Glomerular endothelial cell (primary cell): ENCODE measurements at places on chromosomes 3 and 15.

GRCh38 chr15:65867244-65867643 lies 2.0 kb upstream of the RAB11A start:
- no peak for DNase-seq

GRCh38 chr15:89395996-89396395 lies 61.4 kb upstream of the POLG start:
- DNase-seq = no peak

GRCh38 chr15:48548455-48548854 lies 97.1 kb downstream of the FBN1 start:
- DNase-seq = no peak

- no peak for DNase-seq
Measured at GRCh38 chr3:4060064-4060463, 243.1 kb upstream of the SETMAR start.

- DNase-seq = no peak
Measured at GRCh38 chr3:132016061-132017041, 18.5 kb downstream of the CPNE4 start.

DNA sequence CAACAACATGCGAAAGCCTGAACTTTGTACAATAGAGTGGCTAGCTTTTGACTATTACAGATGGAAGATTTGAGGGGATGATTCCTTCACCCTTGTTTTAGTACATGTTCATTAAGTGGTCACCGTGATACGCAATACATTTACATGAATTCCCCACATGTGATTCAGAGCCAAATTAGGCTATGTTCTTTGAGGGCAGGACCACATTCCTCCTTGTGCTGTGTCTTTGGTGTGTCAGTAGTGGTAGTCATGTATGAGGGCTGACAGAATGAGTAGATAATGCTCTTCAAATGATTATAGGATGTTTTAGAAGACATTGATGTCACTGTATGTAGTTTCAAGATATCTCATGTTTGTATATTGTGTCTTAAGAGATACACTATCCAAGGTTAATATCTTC lies 12.1 kb downstream of the PTPRG start:
- no peak for DNase-seq

GRCh38 chr3:71710906-71711494 lies 14.2 kb downstream of the EIF4E3 start:
- no peak for DNase-seq

DNA sequence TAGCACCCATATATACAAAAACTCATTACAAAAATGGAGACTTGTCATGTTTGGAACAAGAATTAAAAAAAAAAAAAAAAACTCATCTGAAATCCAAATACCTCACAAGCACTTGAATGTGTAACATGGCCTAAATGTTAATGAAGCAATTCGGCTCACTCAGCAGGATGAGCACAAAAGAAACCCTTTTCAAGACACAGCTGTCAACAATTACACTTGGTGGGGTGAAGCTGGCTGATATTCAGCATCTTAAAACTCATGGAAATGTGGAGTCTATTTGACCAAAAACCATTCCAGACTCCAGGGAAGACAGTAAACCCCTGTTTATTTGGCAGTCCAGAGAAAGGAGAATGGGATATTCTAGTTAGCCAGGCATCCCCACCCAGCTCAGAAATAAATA lies 205.4 kb upstream of the TSC22D2 start:
- no peak for DNase-seq

DNA sequence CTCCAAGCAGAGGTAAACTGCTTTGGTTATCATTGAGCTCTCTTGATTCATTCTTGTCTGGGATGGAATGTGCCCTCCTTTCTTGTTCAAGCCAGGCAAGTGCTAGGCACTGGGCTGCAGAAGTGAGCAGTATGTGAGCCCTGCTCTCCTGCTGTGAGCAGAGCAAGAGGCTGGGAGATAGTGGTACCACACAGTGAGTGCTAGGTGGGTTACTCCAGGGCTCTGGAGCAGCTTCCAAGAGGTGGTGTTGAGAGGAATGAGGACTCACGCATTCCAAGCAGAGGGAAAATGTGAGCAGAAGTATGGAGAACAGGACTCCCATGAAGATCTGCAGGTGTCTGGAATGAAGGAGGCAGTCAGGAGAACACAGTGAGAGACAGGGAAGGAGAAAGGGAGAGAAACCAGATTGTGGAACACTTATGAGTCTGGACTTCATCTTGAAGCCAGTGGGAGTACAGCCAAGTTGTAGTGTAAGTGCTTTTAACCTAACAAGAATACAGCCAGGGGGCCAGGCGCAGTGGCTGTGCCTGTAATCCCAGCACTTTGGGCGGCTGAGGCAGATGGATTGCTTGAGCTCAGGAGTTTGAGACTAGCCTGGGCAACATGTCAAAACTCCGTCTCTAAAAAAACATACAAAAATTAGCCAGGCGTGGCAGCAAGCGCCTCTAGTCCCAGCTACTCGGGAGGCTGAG lies 199.9 kb upstream of the CTDSPL start:
- DNase-seq = no peak

DNA sequence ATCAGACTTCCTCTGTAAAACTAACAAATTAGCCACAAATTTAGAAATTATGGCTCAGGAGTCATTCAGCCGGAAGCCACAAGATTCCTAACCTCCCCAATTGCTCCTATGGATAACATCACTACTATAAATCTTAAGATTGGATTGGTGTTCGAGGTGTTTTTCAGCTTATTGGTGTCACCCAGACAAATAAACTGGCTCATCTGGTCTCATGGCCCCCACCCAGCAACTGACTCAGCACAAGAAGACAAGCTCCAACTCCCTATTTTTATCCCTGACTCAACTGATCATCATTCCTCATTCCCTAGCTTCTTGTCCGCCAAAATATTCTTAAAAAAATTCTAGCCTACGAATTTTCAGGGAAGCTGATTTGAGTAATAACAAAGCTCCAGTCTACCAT lies 135.1 kb upstream of the STRIT1 start:
- no peak for DNase-seq

DNA sequence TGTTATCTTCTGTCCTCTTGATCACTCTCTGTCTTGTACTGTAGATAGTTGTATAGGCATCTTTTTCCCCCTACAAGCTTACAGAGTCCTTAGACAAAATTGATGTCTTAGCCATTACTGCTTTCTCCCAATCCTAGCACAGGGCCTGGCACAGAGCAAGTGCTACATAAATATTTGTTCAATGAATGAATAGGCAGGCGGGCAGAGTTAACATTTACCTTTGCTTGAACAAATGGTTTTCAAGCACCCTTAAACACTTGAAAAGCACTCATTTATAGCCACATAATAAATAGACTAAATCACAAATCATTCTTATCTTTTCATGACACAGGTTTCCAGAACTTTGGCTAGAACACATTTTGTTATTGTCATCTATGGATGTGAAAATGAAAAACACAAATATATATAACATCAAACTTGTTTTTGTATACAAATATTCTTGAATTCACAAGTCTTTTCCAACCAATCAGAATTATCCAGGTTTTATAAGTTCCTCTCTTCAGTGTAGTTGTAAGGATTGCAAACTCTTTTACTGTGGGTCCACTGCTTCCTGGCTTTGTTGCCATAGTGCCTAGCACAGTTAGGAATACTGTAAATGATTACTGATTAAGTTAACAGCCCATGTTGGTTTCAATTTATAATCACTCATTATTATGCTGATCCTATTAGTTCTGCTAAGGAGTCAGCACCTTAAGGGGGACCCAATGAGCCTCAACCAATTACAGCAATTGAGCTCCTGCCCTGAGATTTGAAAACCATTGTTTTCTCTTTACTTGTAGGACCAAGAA lies 61.9 kb downstream of the ISL2 start:
- DNase-seq = no peak

DNA sequence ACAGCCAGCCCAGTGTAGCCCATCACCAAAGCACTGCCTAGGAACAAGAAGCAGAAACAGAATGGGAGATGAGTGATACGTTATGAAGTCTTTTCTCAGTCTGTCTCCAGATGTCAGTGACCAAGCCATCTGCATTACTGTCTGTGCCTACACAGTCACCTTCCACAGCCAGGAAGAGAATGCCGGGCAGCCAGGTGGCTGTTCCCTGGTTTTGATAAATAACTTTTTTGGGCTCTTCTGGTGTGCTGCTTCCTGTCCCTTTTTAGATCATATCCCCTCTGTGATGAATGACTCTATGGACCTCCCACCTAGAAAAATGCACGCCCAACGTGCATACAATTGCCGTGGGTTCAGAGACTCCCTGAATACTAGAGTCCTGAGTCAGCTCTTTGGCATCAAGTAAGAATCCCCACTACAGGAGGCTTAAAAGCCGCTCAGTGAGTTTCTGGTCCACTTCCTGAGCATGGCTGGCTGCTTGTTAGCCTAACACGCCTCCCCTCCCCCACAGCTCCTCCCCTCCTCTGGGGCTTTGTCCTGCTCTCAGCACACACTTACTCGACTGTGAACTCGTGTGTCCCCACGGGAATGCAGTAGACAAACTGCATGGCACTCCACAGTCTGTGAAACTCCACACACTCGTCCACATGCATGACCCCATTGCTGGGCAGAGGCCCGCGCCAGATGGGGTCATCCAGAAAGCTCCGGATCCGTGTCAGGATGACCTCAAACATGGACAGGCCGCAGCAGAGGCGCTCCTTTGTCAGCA lies 34.7 kb downstream of the NIPA2 start:
- DNase-seq = no peak
